ENCODE measurements at places on chromosomes 3 and 15.

GRCh38 chr3:30539206-30539605 lies 67.2 kb upstream of the TGFBR2 start:
- DNase-seq, result no peak

DNA sequence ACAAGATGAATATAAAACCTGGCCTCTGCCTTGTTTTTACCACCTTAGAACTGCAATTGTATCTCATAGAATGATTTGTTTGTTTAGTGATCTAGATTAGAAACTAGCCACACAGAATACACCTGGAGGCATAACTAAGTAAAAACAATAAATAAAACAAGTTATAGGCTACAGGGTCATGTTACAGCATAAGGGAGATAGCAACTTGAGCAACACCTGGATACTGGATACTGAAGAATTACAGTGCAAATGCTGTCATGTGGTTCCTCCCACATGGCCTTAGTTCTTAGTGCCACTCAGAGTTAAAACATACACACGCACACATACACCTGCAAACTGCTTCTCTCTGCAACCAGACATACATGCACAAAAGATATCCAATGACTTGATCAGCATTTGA lies 563.4 kb upstream of the DPPA4 start:
- DNase-seq, result no peak

DNA sequence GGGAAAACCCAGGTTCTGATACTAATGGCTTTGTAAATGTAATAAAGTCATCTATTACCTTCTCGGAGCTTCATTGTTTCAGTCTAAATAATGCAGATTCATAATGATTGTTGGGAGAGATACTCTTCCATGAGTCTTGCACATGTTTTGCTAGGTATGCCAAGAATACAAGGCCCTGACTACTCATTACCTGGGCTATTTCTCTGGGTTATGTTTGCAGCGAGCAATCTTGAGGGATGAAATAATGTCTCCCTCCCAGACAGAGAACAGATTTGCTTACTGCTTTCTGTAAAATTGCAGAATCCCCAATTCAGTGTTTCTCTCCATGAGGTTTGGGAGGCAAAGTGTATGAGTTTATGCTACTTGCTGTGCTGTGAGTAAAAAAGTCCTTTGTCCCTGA lies 6.2 kb upstream of the CLASP2 start:
- DNase-seq, result no peak

- DNase-seq, result no peak
Measured at GRCh38 chr3:105733356-105733755, 135.5 kb downstream of the CBLB start.

DNA sequence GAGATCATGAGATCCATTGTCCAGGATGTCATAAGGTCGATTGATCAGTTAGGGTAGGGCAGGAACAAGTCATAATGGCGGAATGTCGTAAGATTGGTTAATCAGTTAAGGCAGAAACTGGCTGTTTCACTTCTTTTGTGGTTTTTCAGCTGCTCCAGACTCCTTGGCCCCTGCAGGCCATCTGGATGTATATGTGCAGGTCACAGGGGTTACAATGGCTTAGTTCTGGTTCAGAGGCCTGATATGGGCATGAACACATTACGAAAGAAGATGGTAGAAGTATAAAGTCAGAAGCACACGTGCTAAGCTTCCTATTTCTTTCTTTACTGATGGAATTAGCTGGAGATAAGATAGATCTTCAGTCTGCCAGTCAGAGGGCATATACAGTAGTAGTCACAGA lies 315.4 kb upstream of the LRRC3B start:
- no peak for DNase-seq

- no peak for DNase-seq
Measured at GRCh38 chr3:99240700-99241099, 339.2 kb upstream of the DCBLD2 start.

DNA sequence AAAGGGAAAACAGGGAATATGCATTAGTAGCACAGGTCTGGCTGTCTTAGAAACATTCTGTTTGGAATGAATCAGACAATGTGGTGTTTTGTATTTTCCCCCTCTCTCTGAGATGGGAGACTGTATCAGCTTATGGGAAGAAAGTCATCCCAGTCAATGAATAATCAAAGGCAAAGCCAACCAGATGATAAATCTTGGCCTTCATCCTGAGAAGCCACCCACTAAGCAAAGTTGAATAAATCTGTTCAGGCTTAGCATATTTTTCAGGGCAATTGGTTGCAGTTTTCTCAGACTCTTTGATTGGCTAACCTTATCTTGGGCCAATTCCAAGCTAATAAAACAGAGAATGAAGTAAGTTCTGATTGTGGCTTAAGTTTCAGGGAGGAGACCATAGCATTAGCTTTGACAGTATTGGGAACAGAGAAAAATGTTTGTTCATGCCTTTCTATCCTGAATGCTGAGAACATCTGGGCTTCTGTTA lies 63.6 kb upstream of the ARL8B start:
- DNase-seq, result no peak
